ENCODE measurements at places on chromosomes 11 and 22. TPM values are rescaled to one million over a fixed set of nuclear protein-coding genes. Genes with fewer than 3 reads are reported as not detected.

ADM2 gene
- 2.4 TPM for total RNA-seq

C11orf87 gene
- not detected for total RNA-seq

TIMP3 gene
- total RNA-seq, result 0.26 TPM

DRAP1 gene
- 63.1 TPM for total RNA-seq

POTEH gene
- total RNA-seq, result not detected

CABP4 gene
- total RNA-seq, result 7.5 TPM

CCDC188 gene
- 1.5 TPM for total RNA-seq

ACER3 gene
- 10.2 TPM for total RNA-seq

GAS2 gene
- total RNA-seq, result 3.1 TPM

SLC1A2 gene
- total RNA-seq, result not detected

MS4A12 gene
- total RNA-seq, result not detected

OR5B21 gene
- total RNA-seq, result 0.50 TPM

GDPD4 gene
- total RNA-seq, result not detected

GNG3 gene
- not detected for total RNA-seq

BACE1 gene
- 2.0 TPM for total RNA-seq

HPX gene
- total RNA-seq, result 0.47 TPM

SNX32 gene
- total RNA-seq, result 0.27 TPM

TMEM132A gene
- not detected for total RNA-seq

OR56B4 gene
- not detected for total RNA-seq

HTR3A gene
- not detected for total RNA-seq

ASPHD2 gene
- 1.6 TPM for total RNA-seq

RBM4 gene
- total RNA-seq, result 205 TPM

LUZP2 gene
- total RNA-seq, result not detected

INSC gene
- total RNA-seq, result not detected

NAGA gene
- 10.6 TPM for total RNA-seq

MAML2 gene
- total RNA-seq, result 29.2 TPM

TLCD5 gene
- total RNA-seq, result 0.32 TPM

RASL10A gene
- total RNA-seq, result not detected

OR5P2 gene
- total RNA-seq, result not detected

MRGPRE gene
- total RNA-seq, result not detected

MMP8 gene
- total RNA-seq, result not detected

AIP gene
- total RNA-seq, result 98.3 TPM

NAV2 gene
- total RNA-seq, result 1.3 TPM

C22orf31 gene
- not detected for total RNA-seq

TSGA10IP gene
- total RNA-seq, result not detected

CNGA4 gene
- 0.15 TPM for total RNA-seq

OR51B6 gene
- total RNA-seq, result not detected

OR51E2 gene
- not detected for total RNA-seq

POU2F3 gene
- not detected for total RNA-seq

PNPLA5 gene
- total RNA-seq, result not detected

CYB5R3 gene
- total RNA-seq, result 44.8 TPM

OLFML1 gene
- total RNA-seq, result not detected

TMEM86A gene
- 5.4 TPM for total RNA-seq
